Ureter (tissue), 1 donor: ENCODE measurements at places on chromosomes 2 and 18. TPM values are rescaled to one million over a fixed set of nuclear protein-coding genes. Genes with fewer than 3 reads are reported as not detected.

Gene TTLL4
- 39.1 TPM for total RNA-seq

Gene CNDP1
- 0.31 TPM for total RNA-seq

Gene CD8B
- 3.5 TPM for total RNA-seq

Gene PCARE
- not detected for total RNA-seq

Gene LCT
- not detected for total RNA-seq

Gene FLACC1
- total RNA-seq, result 4.4 TPM

Gene IL1RL2
- 5.2 TPM for total RNA-seq

Gene GPR35
- 1.6 TPM for total RNA-seq

Gene THSD7B
- total RNA-seq, result 7.6 TPM

Gene ZBTB7C
- total RNA-seq, result 72.1 TPM

Gene ATP6V1B1
- total RNA-seq, result 2.4 TPM
